Hematopoietic multipotent progenitor cell treated with erythropoietin and hydrocortisone succinate and interleukin-3 and kit ligand, for 17 days (in vitro differentiated cells): ENCODE measurements at places on chromosomes 7 and 10.

DNA sequence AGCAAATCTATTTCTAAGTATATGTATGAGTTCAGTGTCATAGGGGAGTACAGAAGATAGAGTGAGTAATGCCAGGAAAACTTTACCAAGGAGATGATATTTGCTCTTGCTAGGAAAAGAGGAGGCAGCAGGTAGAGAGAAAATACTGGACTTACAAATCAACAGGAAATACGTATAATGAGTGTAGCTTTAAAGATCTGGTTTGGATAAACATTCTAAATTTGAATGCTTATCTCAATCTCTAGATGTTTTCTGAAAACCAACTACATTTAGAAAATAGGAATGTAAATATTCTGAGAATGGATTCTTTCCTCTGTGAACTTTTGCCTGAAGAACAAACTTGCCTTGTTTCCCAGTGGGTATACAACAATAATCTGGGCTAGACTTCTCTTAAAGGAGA lies 46.9 kb upstream of the GNAI1 start:
- DNase-seq, result no peak

GRCh38 chr7:108511939-108512338 lies 14.0 kb downstream of the PNPLA8 start:
- DNase-seq, result no peak

DNA sequence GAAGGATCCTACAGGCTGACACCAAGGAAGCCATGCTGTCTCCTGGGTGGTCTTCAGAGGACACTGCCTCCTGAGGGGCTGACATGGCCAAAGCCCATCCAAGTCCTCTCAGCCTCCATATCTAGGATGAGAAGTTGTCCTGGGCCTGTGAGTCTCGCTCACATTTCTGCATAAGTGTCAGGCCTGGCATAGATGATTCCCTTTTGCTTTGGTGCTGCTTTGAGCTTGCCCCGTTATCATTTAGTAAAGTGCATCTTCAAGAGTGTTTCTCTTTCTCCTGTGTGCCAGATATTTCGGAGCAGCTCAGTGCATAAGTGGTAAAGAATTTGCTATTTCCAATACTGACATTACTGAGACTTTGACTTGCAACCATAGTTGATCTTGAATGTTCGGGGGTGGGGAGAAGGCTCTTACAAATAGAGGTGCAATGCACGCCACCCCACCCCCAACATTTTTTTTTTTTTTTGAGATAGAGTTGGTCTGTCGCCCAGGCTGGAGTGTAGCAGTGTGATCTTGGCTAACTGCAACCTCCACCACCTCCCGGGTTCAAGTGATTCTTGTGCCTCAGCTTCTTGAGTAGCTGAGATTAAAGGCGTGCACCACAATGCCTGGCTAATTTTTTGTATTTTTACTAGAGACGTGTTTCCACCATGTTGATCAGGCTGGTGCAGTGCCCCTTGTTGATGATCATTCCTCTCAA lies 9.1 kb downstream of the PTER start:
- no peak for DNase-seq

DNA sequence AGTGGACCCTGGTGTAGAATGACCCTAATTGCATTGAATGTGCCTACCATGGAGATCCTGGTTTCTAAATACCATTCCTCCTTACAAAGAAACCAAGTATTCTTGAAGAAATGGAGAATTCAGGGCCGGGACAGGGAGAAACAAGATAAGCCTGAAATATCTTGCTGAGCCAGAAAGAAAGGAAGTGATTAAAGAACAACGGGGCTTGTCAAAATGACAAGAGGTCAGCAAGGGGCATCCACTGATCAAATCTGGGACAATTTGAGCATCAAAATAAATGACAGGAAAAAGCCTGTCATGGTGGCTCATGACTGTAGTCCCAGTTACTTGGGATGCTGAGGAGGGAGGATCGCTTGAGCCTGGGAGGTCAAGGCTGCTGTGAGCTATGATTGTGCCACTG lies 8.1 kb downstream of the ABHD11 start:
- DNase-seq, result no peak

DNA sequence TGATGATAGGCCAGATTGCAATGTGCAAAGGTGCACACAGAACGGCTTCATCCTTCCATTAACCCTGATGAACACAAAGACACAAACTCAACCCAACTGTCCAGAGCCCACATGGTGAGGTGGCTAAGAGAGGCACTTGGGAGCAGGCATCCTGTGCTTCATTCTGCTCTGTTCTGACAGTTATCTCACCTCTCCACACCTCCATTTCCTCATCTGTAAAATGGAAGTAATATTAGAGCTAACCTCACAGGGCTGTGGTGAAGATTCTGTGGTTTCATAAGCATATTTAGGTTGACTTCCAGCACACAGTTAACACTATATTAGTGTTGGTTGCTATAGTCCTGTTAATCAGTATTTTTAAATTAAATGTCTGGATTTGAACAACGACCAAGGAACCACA lies 126.3 kb downstream of the TAX1BP1 start:
- no peak for DNase-seq
